ENCODE measurements at places on chromosomes 7 and 10. TPM values are rescaled to one million over a fixed set of nuclear protein-coding genes. Genes with fewer than 3 reads are reported as not detected.
A peak's percentile ranks its signal among the peaks of the same experiment; 100 is the strongest.

GRCh38 chr10:113071446-113071845 is 121.4 kb downstream of the TCF7L2 start:
- DNase-seq, result peak; percentile 81

The HOXA2 gene
- not detected for total RNA-seq

The CALML3 gene
- not detected for total RNA-seq

The ACHE gene
- 0.49 TPM for total RNA-seq

GRCh38 chr10:107647462-107647861 is 483.0 kb upstream of the SORCS1 start:
- no peak for DNase-seq

DNA sequence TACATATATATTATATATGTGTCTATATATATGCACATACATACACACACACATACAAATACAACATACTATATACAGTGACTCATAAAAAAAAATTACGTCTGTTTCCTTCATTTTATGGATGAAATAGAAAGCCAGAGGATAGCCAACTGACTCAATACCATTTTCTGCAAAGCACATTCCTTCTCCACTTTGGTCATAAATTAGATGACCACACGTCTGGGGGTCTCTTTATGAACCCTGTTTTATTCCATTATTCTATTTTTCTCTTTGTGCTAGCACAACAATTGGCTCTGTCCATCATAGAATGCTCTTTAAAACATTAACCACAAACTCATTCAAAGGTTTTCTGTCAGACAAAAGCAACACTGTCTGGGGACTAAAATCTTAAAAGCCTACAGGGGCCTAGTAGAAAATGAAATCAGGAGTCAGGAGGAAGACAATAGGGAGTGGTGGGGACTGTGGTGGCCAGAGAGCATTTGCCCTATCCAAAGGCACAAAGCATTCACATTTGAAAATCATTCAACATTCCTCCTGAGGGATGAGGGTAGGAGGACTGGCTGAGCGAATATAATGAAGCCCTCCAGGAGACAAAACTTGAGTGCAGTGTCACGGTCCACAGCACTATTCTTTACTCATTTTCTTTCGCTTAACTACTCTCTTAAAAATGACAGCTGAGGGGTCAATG is 4.3 kb downstream of the CUBN start:
- DNase-seq, result no peak

DNA sequence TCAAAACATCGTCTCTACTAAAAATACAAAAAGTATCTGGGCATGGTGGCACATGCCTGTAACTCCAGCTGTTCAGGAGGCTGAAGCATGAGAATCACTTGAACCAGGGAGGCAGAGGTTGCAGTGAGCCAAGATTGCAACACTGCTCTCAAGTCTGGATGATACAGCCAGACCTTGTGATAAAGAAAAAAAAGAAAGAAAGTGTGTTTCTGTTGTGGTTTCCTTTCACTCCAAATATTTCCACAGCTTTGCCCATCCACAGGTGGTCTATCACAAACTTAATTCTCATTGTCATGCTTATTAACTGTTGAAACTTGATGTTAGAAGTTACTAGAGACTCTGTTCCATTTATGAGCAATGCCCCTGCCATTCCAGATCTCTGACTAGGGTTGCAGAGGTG is 316.0 kb upstream of the SEMA3C start:
- no peak for DNase-seq

DNA sequence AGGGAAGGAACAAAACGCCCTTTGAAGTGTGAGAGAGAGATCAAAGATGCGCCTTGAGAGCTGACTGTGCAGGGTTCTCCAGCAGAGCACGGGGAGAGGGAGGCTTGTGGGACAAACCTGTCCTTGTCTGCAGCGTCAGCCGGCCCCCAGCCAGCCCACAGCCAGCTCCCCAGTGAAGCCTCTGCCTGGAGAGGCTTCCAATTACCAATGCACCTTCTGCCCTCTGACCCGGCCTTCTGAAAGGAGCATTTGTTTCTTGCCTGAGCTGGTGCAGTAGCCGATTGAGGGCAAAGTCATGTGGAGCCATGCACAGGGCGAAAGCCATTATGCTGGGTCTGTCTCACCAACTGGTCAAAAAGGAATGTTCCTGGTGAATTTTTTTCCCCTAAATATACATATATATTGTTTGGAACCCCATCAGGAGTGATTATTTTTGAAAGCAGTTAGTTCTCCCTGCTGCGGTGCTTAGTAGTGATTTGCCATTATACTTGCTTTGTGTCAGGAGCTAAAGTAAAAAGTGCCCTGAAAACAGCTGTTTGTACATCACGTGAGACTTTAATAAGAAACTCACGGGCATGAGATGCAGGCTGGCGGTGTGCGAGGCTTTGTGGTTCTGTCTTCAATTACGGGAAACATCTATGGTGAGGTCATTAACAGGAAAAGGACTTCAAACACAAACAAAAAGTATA is 268.6 kb downstream of the KLF6 start:
- DNase-seq, result no peak

DNA sequence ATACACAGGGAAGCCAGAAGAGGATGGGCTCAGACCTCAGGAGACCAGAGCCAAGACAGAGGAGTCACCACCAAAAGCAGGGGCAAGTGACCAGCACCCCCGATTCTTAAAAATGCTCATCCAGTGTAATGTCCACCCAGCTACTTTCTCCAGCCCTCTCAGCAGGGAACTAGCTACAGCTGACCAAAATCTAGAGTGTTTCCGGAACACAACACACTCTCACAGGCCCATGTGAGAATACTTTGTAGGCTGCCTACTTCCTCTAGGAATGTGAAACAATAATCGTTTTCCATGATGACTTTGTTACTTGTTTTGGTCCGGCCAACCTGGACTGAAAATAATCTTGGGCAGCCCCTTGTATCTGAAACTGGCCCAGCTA is 14.5 kb downstream of the PSAP start:
- DNase-seq, result no peak

- peak; percentile 92 for DNase-seq
These were observed at the start of gene PSMG3 for GRCh38 chr7:1569833-1570632. PSMG3 (minus strand) TSS chr7:1570032; CDS start chr7:1569339, 693 bp downstream.
